Stimulated activated CD4-positive, alpha-beta T cell treated with anti-CD3 and anti-CD28 coated beads, TNF-alpha, amount 100 ng/mL, for 4 hours (primary cell): ENCODE measurements at places on chromosomes 2 and 18.

DNA sequence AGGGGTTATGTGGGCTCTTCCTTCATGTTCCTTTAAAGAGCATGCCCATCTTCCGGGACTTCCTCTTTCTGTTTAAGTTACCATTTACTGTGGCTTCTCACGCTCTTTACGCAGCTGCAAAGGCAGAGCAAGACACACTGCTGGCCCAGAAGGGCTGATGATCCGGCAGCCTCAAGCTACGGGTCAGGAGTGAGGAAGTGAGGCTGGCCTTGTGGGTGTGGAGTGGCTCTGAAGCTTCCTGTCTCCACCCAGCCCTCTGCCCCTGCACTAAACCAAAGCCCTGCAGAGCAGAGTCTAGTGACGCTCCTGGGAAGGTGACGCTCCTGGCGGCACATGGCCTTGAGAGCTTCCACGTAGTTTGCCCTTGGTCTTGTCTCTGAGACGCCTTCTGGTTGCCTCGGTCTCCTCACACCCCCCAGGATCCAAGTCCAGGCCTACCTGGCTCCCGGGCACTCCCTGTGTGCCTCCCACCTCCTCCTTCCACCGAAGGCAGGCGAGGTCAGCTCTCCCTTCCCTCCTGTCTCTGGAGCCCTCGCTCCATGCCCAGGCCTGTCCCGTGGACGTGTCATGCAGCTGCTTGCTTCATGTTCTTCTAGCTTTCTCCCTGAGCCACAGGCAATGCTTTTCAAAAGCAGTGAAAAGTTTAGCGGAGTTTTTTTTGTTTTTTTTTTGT is 50.3 kb downstream of the ARL4C start:
- peak; percentile 42 for DNase-seq

DNA sequence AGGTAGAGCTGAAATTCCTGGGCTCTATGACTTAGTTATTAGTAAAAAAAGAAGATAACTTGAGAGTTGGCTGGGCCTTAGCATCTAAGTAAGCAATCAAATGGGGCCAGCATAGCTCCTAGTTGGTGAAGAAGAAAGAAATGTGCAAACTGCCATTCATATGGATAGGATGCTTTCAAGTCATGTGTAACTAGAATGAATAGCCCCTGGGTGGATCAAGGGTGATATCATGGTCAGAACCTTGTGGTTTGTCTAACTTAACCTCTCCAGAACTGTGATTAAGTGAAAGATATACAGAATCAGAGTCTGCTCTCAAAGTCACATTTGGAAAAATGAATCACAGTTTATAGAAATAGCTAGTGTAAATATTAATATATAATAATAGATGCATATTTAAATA is 198.7 kb upstream of the DTNA start:
- no peak for DNase-seq

GRCh38 chr2:233791883-233792329 is 13.8 kb downstream of the MROH2A start:
- DNase-seq: no peak

- no peak for DNase-seq
Measured at GRCh38 chr2:170371231-170371998, 193.5 kb downstream of the MYO3B start.

GRCh38 chr18:64699081-64699480 is 550.2 kb upstream of the LINC00305 start:
- no peak for DNase-seq

- no peak for DNase-seq
Measured at GRCh38 chr2:59184276-59185020, 943.3 kb upstream of the FANCL start.

DNA sequence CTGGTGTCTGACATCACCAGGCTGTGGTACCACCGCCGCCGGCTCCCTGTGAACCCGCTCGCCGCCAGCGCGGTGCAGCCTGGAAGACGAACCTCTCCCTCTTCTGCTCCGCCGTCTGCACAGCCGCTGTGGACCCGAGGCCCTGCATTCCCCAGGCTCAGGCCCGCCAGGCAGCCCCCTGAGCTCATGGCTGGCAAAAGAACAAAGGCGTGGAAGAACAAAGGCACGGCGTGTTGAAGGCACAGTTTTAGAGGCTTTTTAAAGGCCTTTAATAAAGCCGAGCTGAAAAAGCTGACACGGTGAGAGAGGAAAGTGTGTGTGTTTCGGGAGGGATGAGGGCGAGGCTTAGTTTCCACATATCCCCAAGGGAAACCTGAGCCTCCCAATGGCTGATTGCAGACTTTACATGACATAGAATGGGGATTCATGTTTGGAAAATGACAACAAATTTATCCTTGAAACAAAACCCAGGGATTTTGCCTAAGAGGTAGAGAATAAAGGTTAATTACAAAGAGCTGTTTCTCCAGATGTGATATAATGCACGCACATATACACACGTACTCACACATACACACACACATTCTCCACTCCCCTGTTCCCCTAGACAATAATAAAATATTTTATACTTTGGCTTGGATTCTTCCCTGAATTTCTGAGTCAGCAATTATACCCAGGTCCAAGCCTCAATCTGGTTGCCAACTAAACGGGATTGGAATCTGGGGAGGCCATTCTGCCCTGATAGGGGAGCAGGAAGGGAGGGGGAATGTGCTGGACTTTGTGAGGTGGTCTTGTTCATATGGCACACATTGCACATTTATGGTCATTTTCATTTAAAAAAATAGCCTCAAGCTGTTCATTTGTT is 39.7 kb downstream of the RFX8 start:
- DNase-seq: no peak

DNA sequence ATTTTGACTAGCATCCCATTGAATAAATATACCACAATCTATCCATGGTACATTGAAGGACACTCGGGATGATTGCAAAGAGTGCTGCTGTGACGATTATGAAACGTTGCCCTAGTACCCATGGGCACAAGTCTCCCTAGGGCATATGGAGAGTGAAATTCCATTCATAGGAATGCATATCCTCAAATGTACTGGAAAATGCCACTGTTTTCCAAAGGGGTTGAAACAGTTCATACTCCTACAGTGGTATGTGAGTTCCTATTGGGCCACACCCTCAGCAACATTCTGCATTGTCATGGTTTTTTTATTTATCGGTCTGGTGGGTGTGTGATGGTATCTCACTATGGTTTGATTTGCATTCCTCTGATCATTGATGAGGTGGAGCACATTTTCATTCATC is 130.6 kb downstream of the TWIST2 start:
- DNase-seq: no peak

DNA sequence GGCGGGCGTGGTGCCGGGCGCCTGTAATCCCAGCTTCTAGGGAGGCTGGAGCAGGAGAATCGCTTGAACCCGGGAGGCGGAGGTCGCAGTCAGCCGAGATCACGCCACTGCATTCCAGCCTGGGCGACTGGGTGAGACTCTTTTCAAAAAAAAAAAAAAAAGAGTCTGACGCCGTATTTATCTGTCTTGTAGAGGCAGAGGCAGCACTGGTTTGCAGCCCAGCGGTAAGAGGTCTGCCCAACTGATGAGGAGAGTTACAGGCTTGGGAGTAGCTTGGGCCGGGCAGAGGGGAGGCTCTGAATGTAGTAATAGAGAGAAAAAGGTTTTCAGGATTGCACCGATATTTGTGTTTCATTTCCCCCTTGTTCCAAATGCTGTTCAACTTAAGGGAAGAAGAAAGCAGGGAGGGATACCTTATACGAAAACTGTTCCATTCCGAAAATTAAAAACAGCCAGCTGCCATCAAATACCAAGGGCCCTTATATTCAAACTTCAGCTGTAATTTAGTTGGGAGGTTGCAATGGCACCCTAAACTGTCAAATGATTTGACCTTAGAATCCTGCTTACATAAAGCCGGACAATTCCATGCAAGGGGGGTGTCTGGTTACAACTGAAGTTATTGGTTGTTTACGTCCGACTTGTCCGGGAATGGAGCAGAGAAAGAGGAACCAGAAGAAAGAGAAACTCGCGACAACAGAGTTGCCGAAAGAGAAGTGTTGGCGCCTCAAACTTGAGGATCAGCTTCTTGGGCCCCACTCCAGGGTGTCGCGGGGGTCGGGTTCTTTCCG is 9.2 kb upstream of the SP9 start:
- no peak for DNase-seq

GRCh38 chr18:2036086-2036485 is 535.2 kb downstream of the METTL4 start:
- no peak for DNase-seq

GRCh38 chr18:49227001-49227380 is 233.5 kb downstream of the DYM start:
- no peak for DNase-seq

- no peak for DNase-seq
Measured at GRCh38 chr2:237968048-237968862, 1.4 kb downstream of the UBE2F start.

- no peak for DNase-seq
Measured at GRCh38 chr2:188495969-188496431, 204.3 kb downstream of the GULP1 start.
